ENCODE measurements at places on chromosomes 3 and 15.

DNA sequence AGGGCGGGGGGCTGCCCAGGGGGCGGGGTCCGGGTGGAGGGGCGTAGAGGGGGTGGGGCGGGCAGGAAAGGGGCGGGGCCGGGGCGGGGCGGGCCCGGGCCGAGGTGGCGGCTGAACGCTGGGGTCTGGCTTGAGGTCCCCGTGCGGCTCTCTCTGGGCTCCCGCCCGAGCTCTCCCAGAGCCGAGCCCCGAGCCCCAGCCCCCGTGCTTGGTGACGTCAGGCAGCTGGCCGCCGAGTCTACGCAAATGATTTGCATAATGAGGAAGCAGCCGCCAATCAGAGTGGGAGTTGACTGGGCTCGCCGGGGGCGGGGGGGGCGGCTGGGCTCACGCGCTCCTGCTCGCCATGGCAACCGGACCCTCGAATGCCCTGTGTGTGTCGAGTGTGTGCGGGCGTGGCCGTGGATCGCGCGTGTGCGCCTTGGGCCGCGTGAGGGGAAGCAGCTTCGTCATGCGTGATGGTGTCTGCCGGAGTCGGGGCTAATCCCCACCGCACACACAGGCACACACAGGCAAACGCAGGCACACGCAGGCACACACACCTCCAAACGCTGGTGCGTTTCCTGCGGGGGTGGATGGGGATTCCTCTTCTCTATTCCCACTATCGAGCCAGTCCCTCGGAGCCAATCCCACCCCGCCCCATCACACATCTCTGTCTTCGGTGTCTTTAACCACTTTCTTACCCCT is at the start of gene CELF6:
Gene CELF6 (minus strand): TSS at position 173 of the 687 bp plus-strand sequence. CDS start 283 bp downstream, outside the sequence.
- no peak for DNase-seq

- DNase-seq, result no peak
Observed at GRCh38 chr15:77631745-77632533, 773 bp downstream of the LINGO1 start.

- DNase-seq, result no peak
Observed at GRCh38 chr3:12231431-12231830, 57.4 kb upstream of the PPARG start.

- DNase-seq, result no peak
Observed at GRCh38 chr3:71288269-71288930, 295.1 kb downstream of the FOXP1 start.
